GM12878 (cell line): ENCODE measurements at places on chromosomes 16 and 17. TPM values are rescaled to one million over a fixed set of nuclear protein-coding genes. Genes with fewer than 3 reads are reported as not detected.

The BCAR1 gene
- 10.7 and 14.1 TPM in 2 replicates for total RNA-seq

- no peak for DNase-seq
These were observed 58.1 kb downstream of the METRNL start for GRCh38 chr17:83137523-83137922.

DNA sequence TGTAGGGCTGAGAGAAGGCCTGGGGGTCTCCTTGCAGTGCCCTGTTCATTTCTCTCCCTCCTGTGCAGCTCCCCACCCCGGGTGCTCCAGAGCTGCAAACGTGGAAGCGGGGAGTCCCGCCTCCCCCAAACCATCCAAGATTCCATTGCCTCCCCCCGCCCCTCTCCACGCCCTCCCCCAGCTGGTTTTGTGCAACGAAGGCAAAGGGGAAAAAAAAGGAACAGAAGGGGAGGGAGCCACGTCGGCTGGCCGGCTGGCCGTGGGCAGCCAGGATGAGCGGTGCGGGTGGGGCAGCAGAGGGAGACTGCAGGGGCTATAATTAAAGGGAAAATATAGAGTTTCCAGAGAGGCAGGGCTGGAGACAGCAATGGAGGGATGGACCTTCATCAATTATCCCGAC is 1.7 kb upstream of the COL1A1 start:
- no peak for DNase-seq

GRCh38 chr16:17173281-17173680 is 297.5 kb downstream of the XYLT1 start:
- no peak for DNase-seq

DNA sequence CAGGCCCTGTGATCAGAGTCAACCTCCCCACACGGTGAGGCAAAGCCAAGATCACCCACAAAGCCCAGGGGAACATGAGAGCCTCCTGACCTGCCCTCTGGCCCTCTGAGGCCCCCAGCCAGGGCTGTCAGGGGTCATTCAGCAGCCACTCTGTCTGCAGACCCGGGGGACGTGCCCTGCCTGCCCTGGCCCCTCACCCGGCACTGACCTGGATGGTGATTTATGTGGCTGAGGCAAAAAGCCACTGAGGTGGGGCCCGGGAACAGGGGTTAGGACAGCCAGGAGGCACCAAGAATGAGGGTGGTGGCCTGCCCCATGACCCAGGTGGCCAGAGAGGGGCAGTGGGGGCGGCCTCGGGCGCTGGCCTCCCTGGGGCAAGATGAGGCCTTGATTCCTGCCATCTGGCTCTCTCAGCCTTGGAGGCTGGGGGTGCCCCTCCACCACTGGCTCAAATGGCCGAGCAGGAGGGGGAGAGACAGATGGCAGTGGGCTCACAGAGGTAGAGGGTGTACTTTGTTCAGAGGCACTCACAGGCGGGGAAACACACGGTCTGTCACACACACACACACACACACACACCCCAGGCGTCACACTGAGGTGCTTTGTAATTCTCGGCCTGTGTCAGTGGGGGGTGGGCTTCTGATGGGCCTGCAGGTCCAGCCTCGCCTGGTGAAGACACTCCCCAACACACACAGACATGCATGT is 174.0 kb upstream of the GSE1 start:
- DNase-seq, result no peak

- DNase-seq, result no peak
These were observed 14.3 kb downstream of the CNOT1 start for GRCh38 chr16:58615280-58615679.
